ENCODE measurements at places on chromosomes 7 and 10.

GRCh38 chr10:44983066-44983894 is 4.7 kb upstream of the DEPP1 start:
- DNase-seq = no peak

DNA sequence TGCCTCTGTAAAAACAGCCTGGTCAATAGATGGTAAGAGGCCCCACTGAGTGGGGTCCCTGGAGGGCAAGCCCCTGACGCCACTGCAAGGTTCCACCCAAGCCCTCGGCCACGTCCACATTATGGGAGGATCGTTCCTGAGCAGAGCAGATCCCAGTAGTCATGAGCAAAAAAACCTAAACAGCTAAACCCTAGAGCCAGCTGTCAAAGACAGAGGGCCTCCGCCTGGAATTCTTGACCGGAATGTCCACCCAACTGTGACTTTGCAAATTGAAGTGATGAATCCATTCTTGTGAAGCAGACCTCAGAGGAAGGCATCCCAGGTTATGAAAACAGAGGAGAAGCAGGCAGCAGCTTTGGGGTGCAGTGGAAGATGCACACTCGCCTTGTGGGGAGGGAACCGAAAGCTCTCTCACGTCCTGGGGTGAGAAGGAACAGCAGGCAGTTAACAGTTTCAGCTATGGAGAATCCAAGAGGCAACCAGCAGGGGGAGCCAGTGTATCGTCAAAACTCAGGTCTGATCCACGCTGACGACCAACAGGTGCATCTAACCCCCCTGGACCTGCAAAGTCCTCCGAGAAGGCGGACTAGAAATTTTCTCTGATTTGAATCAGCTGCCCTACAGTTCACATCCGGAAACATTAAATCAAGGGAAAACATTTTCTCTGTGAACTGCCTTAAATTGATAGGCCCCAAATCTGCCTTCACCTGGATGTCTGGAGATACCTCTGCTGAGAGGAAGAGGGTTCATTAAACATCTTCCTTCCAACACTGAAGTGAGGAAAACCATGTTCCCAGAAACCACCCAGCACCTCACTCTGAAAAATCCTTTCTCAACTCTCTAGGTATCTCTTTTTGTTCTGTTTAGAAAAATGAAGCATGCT is 139.1 kb upstream of the PFKP start:
- DNase-seq = peak; percentile 21

GRCh38 chr7:12670000-12670729 is 17.3 kb upstream of the ARL4A start:
- DNase-seq = no peak

DNA sequence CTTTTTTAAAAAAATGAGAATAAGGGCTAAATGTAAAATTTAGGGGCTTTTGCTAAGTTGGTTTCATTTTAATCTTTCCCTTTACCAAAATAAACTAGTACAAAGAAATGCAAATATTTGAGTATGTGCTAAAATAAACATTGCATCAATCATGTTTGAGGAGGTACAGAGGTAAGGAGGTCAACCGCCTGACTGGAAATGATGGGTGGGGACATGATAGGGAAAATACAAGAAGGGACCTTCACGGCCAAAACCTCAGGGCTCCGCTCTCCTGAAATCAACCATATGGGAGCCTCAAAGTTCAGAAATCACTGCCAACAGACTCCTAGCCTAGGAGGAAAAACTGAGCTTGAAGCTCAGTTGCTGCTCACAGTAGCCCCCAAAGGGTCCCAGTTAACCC is 207.6 kb downstream of the AHR start:
- DNase-seq = no peak

DNA sequence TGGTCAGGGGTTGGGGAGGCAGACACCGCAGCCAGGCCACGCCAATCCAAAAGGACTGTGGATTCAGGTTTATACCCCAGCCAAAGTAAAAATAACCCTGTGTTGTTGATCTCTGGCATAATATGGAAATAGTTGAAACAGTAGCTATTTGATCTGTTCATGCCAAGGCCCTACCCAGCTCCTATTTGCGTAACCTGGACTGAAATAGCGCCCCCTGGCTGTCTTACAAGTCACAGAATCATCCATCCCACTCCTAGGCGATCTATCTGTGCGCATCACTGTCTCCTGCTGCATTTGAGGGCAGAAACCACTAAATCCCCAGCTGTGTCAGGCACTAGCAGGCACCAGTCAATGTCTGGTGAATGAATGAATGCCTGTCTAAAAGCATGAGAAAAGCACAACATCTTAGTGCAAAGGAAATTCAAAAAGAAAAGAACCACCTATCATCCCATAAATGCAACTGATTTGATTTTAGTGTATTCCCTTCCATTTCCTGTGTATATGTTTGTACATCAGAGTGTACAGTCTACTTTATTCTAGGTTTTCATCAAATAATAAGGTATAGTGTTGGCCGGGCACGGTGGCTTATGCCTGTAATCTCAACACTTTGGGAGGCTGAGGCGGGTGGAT is 160.0 kb downstream of the SLIT1 start:
- peak; percentile 29 for DNase-seq

- no peak for DNase-seq
Observed at GRCh38 chr10:104683567-104683966, 42.5 kb downstream of the SORCS3 start.

DNA sequence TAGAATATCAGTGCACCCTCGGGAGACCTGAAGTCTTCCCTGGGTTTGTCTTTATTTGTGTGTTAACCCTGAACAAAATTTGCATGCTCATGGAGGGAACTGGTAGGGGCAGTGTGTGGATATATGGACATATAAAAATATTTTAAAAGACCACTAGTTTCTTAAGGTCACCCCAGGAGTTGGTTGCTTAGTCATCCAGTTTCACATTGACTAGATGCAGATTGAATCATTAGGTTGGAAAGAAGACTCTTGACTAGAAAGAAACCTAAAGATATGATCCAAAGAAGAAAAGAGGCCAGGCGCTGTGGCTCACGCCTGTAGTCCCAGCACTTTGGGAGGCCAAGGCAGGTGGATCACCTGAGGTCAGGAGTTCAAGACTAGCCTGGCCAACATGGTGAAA is 137.1 kb downstream of the KAT6B start:
- no peak for DNase-seq

DNA sequence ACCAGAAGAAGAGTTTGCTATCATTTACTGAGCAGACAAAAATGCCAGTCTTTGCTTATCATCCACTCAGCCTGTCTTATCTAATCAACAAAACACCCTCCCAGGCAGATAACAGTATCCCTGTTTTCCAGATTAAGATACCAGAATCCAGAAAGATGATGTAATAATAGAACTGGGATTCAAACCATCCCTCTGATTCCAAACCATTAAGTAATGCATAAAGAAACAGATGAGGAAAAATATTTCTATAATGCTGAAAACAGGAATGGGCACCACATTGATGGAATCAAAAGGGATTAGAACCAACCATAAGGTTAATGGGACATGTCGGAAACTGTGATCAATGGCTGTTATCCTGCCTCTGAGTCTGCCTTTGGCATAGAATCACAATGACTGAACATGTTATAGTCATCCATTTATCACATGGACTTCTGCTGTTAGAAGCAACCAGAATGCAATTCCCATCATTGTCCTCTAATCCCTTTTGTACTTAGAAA is 92.1 kb upstream of the RSU1 start:
- no peak for DNase-seq

- no peak for DNase-seq
Observed at GRCh38 chr7:70846208-70846607, 285.7 kb upstream of the GALNT17 start.

DNA sequence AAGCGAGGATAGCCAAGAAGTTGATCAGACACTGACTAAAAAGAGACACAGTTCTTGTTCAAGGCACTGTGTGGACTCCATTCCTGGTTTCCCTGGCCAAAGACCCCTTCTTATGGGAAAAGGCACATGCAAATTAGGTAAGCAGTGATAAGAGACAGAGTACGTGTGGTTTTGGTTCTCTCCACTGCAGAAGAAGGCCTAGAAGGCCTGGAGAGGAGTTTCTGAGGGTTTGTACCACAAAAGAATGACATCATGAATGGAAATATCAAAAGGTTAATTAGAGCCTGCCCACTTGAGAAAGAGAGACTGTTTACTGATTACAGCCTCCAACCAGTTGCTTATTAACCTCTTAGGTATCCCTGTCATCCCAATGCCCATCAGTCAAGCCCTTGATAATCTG is 137.5 kb downstream of the ZNF365 start:
- no peak for DNase-seq
